ENCODE measurements at places on chromosomes 3 and 15.

DNA sequence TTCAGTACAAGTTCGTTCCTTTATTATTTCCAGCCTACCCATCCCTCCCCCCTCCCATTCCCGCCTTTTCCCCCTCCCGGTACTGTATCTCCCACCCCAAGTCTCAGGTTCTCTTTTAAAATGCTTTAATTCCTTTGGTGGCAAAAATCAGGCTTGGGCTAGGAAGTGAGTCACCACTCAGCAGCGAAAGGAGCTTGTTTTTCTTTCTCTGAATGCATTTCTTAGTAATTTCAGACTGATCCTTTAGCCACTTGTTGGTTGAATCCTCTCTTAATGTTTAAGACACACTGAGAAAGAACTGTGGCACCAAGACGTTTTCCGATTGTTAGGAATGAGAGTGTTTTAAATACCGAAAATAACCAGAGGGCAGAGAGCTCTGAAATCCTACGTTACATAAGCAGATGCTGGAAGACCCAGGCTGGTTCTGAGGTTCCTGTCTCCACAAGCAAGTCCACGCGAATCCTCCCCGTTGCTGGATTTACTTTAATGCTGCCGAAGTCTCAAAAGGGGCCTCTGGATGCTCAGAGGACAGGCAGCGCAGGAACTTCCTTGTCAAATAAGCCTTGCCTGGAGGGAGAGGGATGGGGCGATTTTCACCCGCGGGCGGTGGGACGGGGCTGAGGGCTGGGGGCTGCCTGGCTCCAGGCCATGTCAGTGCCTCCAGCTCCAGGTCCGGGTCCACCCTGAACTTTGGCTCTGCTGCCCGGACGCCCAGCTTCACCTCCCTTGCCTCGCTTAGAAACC, 854 bp upstream of the COL8A1 start:
- DNase-seq: no peak

DNA sequence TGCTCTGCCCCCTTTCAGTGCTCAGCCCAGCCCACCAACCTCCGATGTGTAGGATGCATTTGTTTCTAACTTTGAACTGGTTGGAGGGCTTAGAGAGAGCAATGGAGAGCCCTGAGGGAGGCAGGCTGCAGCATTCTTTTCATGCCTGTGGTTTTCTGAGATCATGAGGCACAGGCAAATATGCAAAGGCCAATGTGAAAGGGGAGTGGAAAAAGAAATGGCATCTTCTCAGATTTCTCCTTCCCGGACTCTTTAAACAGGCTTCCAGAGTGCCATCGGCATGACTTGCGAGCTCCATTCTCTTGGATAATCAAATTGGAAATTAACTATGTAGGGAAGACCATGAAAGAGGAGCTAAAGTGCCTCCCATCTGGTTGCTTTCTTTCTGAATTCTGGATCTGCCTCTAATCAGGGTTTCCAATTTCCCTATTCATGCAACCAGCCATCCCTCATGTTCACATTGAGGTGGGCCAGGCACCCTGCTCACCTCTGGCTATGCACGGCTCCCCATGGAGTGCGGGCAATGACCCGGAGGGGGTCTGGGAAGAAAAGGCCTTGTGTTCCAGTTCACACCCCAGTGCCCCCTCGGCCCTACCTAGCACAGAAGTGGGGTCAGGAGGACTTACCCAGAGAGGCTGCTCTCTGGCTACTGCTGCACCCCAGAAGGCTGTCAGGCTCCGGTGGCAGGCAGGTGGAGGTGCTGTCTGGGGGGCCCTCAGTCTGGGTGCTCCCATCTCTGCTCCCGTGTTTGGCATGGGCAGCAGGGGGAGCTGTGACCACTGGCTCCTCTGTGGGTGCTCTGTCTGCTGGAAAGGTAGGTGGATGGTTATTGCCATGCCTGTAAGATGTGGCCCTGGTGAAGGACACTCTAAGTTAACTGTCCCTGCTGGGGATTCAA, 16.1 kb downstream of the AMOTL2 start:
- DNase-seq: no peak

GRCh38 chr3:185717121-185717520, 107.7 kb downstream of the IGF2BP2 start:
- no peak for DNase-seq

DNA sequence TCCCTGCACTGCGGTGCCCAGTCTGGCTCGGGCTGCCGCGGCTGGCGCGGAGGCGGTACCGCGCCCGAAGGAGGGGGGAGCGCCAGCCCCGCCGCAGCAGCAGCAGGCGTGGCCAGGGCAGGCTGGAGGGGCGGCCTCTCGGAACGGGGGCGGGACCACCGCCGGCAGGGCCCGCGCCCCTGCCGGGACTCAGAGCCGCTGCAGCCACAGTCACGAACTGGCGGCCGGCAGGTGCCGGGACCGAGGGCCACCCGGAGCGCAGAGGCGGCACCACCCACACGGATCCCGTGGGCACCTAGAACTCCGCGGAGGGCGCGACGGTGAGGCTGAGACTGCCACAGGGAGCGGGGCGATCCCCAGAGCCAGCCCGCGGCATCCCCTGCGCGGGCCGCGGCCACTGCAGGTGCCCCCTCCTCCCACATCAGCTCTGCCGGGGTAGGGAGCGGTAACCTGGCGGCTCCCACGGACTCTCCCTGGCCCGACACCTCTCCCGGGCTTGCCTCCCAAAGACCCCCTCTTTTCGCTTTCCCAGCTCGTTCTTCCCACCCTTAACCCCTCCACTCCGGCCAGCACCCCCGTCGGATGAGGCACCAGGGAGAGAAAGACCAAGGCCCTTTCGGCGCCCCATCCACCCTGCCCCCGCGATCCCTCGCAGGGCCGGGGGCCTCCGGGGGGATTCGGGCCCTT, at the start of gene VWA5B2:
VWA5B2 (plus strand) TSS at position 192 of the 687 bp plus-strand sequence. CDS start 944 bp downstream, outside the sequence.
- peak; percentile 46 for DNase-seq

DNA sequence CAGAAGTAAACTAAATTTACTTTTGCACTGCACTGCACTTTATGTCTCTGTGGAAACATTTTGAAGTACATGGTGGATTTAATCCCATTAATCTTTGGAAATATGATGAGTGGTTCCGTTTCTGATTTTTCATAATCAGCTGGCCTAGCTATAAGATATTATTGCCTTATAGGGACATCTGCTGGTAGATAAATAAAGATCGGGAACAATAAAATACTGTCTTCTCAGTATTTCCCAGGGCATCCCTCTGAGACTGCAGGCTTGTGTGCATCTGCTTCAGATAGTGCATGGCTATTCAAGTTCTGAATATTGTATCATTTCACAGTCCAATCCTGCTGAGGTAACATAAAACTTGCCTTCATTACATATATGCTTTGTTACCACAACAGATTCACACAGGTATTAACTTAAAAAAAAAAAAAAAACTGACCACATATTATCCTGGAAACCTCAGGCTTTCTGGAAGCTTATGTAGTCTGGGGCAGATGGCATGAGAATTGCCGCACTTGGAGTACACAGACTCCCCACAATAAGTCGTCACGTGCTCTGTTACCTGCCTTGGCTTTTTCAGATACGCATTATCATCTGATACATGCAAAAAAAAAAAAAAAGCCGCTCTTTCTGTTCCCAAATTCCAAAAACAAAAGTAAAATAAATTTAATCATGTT, 330.8 kb upstream of the AGTR1 start:
- no peak for DNase-seq

GRCh38 chr3:13378155-13378554, 42.0 kb downstream of the NUP210 start:
- no peak for DNase-seq

Data from stimulated activated CD4-positive, alpha-beta T cell treated with anti-CD3 and anti-CD28 coated beads, TNF-alpha, amount 100 ng/mL, for 4 hours (primary cell).